ENCODE measurements at places on chromosomes 2 and 18. TPM values are rescaled to one million over a fixed set of nuclear protein-coding genes. Genes with fewer than 3 reads are reported as not detected.

AMER3 gene
- 0.03 TPM for polyA plus RNA-seq

GRCh38 chr18:63562284-63562683, 20.1 kb downstream of the SERPINB12 start:
- no peak for DNase-seq

ABCG5 gene
- 0.63 TPM for polyA plus RNA-seq

GRCh38 chr18:27004056-27004829, 138.7 kb upstream of the AQP4 start:
- peak; percentile 32 for DNase-seq

DNA sequence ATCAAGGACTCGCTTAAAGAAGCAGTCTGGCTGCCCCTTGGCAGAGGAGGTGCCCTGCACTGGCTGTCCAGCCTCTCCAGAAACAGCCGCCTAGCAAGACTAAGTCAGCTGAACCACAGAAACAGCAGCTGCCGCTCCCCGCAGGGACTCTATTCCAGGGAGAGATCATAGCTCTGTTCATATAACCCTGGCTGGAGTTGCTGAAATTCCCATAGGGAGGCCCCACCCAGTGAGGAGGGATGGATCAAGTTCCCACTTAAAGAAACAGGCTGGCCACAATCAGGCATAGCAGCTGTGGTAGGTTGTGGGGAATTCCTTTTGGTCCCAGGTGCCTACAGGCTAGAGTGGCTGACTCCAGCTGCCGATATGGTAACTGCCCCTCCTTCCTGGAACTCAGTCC, 74.2 kb upstream of the MC4R start:
- DNase-seq: peak; percentile 0

DNA sequence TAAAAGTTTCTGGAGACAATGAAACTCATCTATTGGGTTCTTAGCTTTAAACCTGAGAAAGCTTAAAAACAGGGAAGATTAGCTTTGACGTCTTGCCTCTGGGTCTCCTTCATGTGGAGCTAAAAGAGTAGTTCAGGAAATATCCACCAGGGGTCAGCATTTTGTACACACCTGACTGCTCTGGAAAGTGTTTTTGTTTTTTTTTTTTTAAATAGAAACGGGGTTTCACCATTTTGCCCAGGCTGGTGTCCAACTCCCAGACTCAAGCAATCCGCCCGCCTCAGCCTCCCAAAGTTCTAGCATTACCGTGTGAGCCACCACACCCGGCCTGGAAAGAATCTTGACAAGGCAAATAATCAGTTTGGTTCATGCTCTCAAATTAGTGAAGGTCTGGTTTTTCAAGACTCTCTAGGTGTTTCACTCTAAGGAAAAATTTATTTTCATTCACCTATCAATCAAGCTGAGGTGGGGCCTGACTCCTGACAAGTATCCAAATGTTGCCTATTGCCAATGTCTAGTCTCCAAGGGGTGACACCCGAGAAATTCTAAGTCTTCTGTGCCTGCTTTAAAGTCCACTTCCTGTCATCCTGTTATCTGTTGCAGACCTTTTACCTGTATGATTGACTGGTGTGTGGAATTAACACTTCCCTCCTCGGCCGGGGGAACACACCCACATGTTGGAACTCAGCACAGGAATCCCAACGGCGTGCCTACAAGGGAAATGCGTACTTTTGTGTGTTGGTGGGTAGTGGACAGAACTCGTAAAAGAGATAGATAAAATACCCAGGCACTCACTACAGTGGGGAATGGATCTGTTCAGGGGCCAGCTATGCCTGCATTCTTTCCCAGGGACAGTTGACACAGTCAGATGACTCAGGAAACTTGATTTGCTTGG, 11.3 kb downstream of the IL1RN start:
- peak; percentile 83 for DNase-seq

GAL3ST2 gene
- polyA plus RNA-seq: 0.76 TPM

PROKR1 gene
- polyA plus RNA-seq: 0.40 TPM

- DNase-seq: no peak
Measured at GRCh38 chr2:98277162-98277859, 68.9 kb upstream of the CNGA3 start.

KLHL41 gene
- polyA plus RNA-seq: 1.9 TPM

RAB27B gene
- 3.8 TPM for polyA plus RNA-seq

GRCh38 chr2:231666171-231667095, 41.9 kb upstream of the PTMA start:
- DNase-seq: peak; percentile 88

DNA sequence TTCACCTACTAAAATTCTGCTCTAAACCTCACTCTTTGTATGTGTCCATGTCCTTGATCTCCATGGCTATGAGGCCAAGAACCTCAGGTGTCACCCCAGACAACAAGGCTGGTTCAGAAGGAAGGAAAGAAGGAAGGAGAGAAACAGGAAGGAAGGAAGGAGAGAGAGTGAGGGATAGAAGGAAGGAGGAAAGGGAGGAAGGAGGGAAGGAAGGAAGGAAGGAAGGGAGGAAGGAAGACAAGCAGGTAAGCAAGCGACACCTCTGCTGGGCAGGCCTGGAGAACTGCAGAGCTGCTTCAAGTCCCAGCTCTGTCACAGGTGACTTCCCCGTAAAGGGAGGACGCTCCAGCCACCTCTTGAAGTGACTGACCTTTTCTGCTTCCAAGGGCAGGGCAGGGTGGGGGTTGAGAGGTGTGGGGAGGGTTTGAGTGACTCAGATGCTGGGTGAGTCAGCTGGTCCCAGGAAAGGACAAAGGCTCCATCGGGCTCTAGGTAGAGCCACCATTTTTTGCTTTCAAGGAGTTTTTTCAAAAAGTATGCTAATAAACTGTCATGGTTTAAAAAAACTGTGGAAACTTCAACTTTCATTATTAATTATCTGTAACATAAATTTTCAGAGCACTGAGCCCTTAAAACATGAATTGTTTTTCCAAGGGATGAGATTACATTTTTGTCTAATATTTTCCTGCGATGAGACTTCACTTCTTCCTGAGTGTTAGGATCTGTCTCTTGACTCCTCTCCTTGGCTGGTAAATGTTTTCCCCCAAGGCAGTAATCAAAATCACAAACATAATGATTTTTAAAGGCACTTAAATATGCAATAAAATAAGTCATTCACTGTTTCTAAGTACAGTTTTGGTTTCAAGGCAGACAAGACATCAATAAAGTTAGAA, 90.1 kb upstream of the L3MBTL4 start:
- no peak for DNase-seq

- no peak for DNase-seq
Measured at GRCh38 chr2:192010073-192010472, 163.2 kb upstream of the CAVIN2 start.

CDH2 gene
- 109 TPM for polyA plus RNA-seq

- DNase-seq: no peak
Measured at GRCh38 chr2:238427435-238428162, 872 bp downstream of the ASB1 start.

DNA sequence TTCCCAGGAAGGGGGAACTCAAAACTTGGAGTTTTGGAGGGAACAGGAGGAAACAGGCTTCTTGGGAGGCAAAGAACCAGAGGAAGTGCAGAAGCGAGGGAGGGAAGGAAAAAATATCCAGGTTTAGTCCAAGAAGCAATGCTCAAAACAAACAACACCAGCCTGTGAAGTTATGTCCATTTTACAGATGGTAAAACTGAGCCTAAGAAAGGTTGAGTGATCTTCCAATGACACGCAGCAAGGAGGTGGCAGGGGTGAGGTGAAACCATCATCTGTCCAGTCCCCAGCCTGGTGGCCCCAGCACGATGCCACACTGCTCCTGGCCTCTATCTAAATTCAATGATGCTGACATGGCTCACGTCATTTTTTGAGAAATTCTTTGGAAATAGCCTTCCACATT, 10.8 kb downstream of the DNMT3A start:
- no peak for DNase-seq

- DNase-seq: no peak
Measured at GRCh38 chr2:8154270-8154669, 527.6 kb upstream of the ID2 start.

RAPH1 gene
- polyA plus RNA-seq: 17.8 TPM

GRCh38 chr2:216279031-216279430, 93.3 kb downstream of the MARCHF4 start:
- DNase-seq: no peak

RASGRP3 gene
- 19.6 TPM for polyA plus RNA-seq

DNA sequence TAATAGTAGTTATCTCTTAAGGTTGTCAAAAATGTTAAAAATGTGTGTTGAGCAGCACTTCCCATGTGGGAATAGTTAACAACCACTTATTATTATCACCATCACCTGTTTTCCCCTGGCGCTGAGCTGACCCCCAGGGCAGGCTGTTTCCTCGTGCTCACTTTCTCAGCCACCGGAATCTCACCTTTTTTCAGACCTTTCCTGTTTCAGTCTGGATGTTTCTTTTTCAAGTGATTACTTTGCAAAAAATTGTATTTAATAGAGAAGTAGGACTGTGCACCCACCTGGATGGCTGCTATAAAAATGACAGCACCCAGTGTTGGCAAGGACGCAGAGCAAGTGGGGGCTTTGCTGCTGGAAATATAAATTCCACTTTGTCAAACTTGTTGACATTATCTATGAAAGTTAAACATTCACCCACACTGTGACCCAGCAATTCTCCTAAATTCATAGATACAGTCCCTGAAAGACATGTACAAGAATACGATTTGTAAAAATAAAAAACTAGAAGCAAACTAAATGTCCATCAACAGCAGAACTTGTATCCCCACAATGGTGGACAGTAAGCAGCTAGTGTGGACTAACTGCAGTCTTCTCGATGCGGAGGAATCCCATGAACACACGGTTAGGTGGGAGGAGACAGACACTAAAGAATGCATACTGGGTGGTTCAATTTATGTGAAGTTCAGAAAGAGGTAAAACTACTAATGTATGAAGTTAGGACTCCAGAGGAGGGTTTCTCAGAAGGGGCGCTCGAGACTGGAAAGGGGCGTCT, 66.5 kb downstream of the SOWAHC start:
- no peak for DNase-seq

DNA sequence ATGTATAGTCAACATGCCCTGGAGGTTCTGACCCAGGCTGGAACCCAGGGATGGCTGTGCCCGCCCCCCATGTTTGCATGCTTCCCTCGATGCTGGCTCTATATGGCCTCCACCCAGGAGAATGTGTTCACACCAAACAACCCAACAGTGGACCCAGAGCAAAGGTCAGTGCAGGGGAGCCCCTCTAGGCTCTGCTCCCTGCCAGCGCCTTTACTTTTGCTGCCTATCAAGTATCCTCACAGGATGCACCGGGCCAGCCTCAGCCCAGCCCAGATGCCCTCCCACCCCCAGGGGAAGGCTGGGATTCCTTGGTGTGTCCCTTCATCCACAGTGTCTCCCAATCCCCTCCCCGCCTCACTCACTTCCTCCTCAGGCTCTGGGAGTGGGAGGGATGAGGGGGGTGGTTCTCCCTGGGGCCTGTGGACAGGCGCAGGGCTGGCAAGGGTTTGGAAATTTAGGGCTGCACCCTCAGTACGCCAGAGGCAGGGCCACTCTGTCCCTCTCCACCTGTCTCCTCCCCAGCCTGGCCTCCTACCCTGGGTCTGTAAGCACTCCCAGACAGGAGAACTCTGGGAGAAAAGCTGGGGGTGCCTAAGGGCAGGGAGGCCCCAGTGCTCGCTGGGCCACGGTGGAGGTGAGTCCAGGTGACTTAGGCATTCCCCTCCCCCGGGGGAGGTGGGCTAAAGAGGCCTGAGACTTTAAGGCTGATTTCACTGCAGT, 2.3 kb downstream of the ATP6V1B1 start:
- no peak for DNase-seq

- no peak for DNase-seq
Measured at GRCh38 chr2:40220177-40220925, 231.5 kb downstream of the SLC8A1 start.

Measured in left kidney (tissue), 8 donors.